ENCODE measurements at places on chromosomes 1 and 21.
A peak's percentile ranks its signal among the peaks of the same experiment; 100 is the strongest.

GRCh38 chr1:169576241-169576934, 9.9 kb downstream of the F5 start:
- DNase-seq, result no peak

GRCh38 chr1:154746622-154747299, 123.3 kb downstream of the KCNN3 start:
- DNase-seq, result no peak

- no peak for DNase-seq
These were observed 461.9 kb upstream of the RGS18 start for GRCh38 chr1:191696354-191696753.

DNA sequence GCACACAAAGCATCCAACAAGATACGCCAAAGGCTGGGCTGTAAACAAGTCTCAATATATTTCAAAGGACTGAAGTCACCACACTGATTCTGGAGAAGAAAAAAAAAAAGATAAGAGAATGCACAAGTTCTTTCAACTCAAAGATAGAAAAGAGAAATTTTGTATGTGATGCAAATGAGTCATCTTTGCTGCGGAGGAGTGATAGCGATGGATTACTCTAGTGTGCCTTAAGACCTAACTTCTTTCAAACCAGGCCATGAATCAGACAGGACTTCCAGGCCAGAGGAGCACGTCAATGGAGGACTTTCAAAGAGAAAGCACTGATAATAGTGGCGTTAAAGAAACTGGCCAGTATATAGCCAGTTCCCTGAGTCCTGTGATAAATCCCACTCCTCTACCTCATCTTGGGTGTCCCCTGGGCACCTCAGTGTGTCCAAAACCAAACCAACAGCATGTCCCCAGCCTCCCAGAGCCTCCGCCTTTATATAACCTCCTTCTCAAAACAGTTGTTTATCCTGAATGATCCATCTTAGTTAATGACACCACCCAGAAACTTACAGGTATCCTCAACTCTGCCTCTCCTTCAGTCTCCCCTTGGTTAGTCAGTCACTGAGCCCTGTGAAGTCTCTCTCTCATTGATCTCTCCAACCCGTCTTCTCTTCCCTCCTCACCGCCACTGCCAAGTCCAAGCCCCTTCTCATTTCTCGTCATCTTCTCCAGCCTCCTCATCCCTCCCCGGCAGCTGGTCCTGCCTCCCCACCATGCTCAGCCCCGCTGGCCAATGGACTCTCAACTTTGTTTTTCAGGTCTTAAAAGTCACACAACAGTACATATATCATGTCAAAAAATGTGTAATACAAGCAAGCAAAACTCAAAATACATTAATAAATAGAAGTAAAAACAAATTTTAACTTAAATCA, 47.2 kb upstream of the IFFO2 start:
- no peak for DNase-seq

DNA sequence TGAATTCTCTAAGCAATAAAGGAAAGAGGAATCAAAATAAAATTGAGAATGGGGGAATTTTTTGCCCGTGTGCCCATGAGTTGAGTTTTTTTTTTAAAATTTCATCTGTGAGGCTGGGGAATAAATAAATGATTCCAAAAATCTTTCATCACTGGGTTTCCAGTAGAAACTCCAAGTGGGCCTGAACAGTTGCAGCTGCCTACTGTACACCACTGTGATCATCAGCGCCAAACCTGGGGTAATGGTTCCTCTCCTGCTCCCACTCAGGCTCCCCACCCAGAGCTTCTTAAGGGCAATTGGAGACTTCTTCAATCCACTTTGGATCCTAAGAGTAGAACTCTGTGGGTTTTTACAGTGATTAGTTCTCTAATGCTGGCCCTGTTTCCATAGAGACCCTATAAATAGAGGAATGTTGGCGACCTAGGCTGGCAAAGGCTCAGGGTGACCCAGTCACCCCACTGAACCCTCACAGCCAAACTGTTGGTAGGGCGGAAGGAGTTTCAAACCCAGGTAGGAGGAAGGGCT, 9.3 kb downstream of the TMCC2 start:
- no peak for DNase-seq

DNA sequence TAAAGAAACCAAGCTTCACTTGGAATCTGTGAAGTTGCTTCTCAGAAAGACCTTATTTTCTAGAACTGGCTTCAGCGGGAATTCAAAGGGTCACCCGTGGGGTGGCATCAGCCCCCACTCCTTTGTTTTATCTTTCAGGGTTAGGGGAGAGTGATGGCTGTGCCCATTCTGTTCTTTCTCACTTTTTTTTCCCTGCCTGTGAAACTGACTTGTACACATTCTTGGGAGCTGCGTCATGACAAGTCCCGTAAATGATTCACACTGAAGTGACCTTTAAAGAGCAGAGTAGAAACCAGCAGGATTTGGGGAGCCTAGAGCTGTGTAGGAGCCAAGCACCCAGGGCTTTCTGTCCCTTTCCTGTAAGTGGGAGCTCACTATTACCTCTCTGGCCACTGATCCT, 43.8 kb downstream of the SLC44A3 start:
- DNase-seq, result no peak

GRCh38 chr1:182143154-182143657, 81.7 kb upstream of the ZNF648 start:
- peak; percentile 86 for DNase-seq

- DNase-seq, result no peak
These were observed 55.8 kb downstream of the BEND5 start for GRCh38 chr1:48720929-48721328.

DNA sequence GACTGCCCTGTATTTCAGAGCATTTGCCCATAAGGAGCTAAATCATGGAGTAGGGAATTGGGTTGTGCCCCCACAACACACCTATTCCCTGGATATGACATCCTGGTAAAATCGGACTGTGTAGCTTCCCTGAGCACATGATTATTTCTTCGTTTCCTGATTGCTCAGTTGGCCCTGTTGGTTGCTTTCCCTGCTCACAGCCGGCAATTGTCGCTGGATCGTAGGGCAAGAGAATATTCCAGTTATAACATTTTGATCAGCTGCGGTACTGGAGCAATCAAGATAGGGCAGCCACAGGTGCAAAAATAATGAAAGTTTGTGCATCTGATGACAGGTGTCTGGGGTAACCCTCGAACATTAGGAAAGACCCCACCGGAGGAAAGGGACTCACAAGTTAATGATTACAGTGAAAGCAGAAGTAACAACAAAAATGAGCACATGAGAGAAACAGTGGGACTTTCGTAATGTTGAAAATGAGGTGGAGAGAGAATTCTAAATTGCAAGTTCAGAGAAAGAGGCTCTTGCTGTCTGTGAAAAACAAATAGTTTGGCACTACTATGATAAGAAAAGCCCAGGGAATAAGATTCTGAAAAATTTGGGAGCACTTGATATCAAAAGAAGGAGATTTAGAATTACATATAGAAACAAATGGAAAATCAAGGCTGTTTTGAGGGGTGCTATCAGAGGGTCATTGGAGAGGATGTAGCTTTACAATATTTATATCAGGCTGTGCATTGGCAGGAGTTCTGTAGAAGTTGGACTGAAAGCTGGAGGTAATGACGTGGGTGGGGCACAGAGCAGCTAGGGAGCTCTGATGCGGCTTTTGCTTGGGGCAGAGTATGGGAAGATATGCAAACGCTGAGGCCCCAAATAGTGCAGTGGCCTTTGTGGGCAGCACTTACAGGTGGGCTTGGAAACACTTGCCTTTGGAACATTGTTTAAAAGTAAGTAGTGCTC, at the start of gene MAB21L3:
TSS of gene MAB21L3 (plus strand) at position 833 of the 957 bp plus-strand sequence. CDS start 1,217 bp downstream, outside the sequence.
- no peak for DNase-seq

GRCh38 chr1:104264521-104264920, 514.8 kb downstream of the AMY1C start:
- no peak for DNase-seq

DNA sequence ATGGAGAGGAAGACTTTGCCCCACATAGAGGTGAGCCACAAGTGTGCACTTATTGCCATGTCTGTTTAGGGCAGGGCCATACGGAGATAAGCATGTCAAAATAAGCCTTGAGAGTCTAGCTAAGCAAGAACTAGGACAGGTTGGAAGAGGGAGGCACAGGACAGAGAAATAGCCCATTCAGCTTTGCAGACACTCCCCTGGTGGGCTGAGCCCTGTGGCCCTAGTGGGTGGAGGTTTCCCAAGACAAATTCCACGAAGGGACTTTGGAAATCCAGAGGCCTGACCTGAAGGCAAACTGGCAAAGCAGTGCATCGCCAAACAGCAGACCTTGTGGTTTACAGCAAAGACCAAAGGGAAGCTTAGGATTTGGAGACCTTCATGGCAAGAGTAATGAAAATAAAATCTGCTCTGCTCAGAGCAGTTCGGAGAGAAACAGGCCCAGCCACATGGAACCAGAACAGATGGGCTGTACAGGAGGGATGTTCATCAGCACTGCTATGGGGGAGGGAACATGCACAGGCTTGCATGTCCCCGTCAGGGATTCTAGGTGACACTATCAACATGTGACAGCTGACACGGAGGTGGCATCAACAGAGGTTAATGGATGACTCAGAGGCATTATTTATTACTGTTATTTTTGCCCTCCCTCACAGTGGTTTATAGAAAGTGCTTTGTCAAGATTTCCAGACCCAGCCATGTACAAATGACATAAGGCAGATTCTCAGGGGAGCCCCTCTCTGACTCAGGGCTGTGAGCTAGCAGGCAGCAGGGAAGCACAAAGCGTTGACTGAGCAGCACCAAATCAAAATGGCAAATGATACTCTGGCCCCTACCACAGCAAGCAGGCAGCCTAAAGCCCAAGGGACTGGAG, 90.1 kb upstream of the IRF2BP2 start:
- no peak for DNase-seq

DNA sequence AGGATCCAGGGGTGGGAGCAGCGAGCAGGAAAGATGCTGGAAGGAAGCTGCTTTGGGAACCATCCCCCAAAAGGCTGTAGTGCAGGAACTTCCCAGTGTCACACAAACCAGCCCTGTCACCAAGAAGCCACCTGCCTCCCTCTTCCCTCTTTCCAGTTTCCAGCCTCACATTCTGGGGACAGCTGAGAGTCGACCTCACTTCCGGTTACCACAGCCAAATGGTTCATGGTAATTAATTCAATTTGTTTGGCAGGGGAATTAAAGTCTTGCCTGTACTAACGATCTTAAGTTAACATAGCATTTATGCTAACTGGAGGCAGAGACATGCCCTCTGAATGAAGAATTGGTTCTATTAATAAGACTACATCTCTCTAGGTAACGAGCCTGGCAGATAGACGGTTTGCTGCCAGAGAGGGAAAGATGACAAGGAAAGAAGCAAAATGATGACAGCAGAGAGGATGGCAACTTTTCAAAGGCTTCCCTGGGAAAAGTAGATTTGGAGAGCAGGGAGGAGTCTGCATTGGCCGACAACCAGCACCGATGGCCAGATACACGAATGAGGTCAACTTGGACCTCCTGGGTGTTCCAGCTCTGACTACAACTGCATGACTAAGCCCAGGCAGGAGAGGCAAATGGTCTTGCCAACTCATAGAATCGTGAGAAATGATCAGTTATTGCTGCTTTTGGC, 64.1 kb downstream of the TMCO4 start:
- DNase-seq, result peak; percentile 37

All from NCI-H2081 (cell line).